Fibroblast of the aortic adventitia (primary cell): ENCODE measurements at places on chromosomes 6 and 20. TPM values are rescaled to one million over a fixed set of nuclear protein-coding genes. Genes with fewer than 3 reads are reported as not detected.

GRCh38 chr20:4694076-4694475 lies 27.6 kb upstream of the PRND start:
- no peak for DNase-seq

DNA sequence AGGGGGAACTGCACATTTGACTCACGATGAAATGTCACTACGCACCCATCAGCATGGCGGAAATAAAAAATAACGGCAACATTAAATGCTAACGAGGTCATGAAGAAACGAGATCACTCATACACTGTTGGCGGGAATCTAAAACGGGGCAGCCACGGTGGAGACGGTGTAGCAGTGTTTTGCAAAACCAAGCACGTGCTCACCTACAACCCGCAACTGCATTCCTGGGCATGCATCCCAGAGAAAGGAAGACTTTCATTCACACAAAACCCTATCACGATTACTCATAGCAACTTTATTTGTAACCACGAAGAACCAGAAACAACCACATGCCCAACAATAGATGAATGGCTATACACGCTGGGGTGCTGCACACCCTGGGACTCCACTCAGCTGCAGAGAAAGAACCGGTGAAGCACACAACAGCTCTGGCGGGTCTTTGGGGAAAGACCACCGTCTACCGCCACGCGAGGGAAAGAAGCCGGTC lies 77.0 kb downstream of the YTHDF1 start:
- DNase-seq = peak; percentile 2

GRCh38 chr20:56840716-56841261 lies 211.7 kb downstream of the TFAP2C start:
- no peak for DNase-seq

DNA sequence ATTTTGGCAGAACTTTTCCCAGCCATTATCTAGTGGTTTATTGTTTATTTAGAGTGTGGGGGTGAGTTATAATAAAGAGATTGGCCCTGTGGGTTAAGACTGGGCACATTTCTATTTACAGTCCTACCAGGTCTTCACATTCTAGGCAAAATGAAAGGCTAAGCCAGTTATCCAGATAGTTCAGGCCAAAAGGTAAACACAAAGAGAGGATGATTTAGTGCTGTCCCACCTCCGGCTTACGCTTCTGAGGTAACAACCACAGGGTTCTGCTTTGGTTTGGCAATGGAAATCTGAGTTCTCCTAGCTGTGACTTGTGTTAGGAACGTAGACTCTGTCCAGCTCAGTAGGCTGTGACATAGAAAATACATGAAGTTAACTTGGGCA lies 50.3 kb upstream of the PTPRK start:
- no peak for DNase-seq

DSTN gene
- total RNA-seq = 348 and 555 TPM in 2 replicates

- peak; percentile 12 for DNase-seq
Observed at GRCh38 chr6:53770780-53771249, 24.0 kb upstream of the LRRC1 start.

GPSM3 gene
- 0.90 TPM in 1 of 2 replicates, not detected in the other for total RNA-seq

DNA sequence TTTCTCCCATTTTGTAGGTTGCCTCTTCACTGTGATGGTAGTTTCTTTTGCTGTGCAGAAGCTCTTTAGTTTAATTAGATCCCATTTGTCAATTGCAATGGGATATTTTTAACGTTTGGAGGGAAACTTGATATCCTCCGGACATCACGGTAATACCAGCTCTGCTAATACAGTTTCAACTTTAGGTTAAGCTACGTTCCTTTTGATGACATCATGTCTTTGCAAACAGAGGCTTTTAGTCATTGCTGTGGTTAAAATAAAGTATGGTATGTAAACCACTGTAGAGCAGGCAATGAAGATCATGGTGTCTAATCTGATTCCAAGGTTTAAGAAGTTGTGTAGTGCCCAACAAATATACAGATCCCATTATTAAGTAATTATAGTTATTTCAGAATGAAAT lies 168.0 kb upstream of the CHD6 start:
- no peak for DNase-seq

DNA sequence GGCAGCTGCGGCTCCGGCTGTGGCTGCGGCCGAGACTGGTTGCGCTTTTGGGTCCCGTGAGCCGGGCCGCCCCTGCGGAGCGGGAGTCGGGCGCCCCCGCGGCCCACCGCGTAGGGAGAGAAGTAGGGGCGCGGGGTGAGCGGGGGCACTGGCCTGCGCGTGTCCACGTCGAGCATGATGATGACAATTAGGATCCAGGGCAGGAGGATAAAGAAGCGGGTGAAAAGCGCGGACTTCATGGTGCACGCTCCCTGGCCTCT lies 739 bp downstream of the B3GAT2 start:
- DNase-seq = no peak

GRCh38 chr6:132651062-132651461 lies 7.9 kb downstream of the TAAR1 start:
- DNase-seq = no peak

- DNase-seq = no peak
Observed at GRCh38 chr6:111122458-111123286, 35.4 kb downstream of the SLC16A10 start.

DNA sequence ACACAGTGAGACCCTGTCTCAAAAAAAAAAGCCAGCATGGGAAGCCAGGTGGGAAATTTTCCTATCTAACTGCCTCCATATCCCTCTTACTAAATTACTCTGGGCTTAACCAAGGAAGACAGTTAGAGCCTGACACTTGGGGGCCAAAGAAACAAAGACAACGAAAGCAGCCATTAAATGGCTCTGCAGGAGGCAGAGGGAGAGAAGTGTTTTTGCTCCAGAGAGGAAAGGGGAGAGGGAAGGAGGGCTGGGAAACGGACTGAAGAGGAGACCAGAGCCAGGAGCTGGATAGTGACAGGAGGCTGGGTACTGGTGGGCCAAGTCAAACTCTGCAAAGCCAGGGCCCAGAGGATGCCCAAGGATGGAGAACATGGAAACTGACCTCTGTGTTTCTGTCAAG lies 10.7 kb upstream of the TGIF2 start:
- DNase-seq = no peak

GRCh38 chr20:47102629-47103028 lies 208.0 kb downstream of the EYA2 start:
- DNase-seq = peak; percentile 13

DNA sequence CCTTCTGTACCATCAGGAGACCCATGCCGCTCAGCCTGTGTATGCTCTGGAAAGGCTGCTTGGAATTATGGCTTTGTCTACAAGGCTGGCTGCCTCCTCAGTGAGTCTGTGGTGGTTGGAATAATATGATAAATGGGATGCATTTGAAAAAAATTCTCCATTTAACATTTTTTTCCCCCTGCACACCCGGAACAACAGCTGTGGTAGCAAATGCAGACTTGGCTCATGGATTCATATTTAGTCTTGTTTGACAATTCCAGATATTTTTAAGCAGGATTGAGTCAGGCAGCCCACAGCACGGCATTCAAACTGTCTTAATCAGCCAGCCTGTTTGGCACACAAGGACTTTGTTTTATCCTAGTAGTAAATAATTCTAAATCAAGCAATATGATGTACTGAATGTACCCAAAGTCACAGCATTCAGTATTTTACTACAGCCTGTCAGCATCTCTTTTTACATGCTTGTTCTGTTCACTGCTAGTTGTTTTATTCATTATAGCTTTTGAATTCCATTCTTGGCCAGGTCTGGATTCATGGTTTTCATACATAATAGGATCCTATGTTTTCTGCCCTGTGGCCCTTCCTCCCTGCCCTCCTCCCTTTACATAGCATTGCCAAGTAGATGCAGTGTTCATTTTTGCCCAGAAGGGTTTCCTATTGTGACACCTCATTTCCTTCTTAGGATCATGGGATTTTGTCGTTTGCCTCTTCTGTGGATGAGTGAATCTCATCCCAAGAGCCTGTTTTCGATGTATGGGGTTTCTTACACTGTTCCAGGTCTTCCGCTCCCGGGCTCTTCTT lies 68.1 kb downstream of the LRRC1 start:
- peak; percentile 72 for DNase-seq

DNA sequence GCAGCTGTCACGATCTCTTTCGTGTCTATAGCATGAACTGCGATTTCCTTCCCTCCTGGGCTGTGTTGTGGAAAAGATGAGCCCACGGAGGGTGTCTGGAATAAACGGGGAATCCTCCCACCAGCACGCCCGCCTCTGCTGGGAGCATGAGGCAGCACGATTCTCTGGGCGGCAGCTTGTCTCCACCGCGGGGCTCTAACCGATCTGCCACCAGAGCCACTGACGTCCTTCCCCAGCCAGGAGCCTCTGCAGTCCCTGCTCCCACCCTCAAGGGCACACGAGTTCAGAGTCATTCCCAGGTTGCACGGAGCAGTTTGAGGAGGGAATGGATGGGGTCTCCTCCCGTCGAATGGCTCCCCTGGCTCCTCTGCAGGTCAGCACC lies 197.6 kb downstream of the DLL1 start:
- no peak for DNase-seq

CST7 gene
- not detected in 2 replicates for total RNA-seq

DNA sequence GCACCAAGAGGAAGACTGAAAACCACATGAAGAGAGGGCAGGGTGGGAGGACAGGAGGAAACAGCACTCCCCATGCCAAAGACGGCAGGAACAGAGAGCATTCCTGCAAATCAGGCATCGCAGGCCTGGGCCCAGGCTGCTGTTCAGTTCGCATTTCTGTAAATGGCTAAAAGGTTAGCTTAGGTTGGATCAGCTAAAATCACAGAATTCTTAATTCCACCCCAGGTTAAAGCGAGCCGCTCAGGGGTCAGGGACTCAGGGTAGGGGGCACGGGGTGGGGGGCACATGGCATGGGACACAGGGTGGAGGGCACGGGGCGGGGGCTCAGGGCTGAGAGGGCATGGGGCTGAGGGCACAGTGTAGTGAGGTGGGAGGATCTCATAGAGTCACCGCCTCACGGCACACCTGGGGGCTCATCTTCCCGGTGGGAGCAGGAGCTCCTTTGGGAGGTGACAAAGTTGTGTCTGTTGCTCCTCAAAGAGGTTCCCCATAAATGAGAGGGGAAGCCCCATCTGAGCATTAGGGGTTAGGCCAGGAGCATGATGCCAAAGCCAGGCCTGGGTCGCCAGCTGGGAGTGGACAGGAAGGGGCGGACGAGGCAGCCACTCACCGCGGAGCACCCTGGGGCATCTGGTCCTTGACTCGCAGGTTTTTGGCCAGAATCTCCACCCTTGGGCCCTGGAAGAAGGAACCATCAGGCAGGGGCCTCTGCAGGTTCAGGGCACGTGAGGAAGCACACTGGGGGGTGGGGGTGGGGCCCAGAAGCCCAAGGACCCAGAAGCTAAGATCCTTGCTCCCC lies 200.7 kb downstream of the PREX1 start:
- DNase-seq = no peak

DNA sequence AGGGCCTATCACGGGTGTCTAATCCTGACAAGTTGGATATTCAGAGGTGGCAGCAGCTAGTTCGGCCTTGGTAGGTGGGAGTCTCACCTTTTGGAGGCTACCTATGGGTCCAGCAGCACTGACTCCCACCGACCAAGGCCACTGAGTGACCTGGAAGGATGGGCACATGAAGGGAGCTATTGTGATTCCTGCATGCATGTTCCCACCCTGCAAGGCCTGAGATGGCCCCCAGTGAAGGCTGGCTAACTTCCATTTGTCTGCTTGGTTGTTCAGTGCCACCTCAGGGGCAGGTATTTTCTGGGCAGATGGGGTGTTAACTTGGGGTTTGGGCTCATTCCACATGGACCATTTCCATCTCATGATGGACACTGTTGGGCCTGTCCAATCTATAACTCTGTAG lies 18.4 kb upstream of the MICA start:
- no peak for DNase-seq

GRCh38 chr20:45037050-45037449 lies 63.9 kb downstream of the KCNS1 start:
- peak; percentile 68 for DNase-seq

PRDM1 gene
- total RNA-seq = 1.4 and 2.8 TPM in 2 replicates

ECT2L gene
- total RNA-seq = under 0.01 and 3.3 TPM in 2 replicates

- DNase-seq = no peak
Observed at GRCh38 chr6:163761481-163761880, 347.0 kb downstream of the QKI start.

GRCh38 chr6:165721356-165721755 lies 58.3 kb upstream of the PDE10A start:
- peak; percentile 35 for DNase-seq

MAS1 gene
- total RNA-seq = under 0.01 and 0.08 TPM in 2 replicates

LAMA4 gene
- total RNA-seq = 306 and 904 TPM in 2 replicates

- no peak for DNase-seq
Observed at GRCh38 chr6:167136376-167136775, 13.5 kb downstream of the CCR6 start.

GRCh38 chr6:159125014-159125609 lies 44.1 kb upstream of the FNDC1 start:
- DNase-seq = no peak

DNA sequence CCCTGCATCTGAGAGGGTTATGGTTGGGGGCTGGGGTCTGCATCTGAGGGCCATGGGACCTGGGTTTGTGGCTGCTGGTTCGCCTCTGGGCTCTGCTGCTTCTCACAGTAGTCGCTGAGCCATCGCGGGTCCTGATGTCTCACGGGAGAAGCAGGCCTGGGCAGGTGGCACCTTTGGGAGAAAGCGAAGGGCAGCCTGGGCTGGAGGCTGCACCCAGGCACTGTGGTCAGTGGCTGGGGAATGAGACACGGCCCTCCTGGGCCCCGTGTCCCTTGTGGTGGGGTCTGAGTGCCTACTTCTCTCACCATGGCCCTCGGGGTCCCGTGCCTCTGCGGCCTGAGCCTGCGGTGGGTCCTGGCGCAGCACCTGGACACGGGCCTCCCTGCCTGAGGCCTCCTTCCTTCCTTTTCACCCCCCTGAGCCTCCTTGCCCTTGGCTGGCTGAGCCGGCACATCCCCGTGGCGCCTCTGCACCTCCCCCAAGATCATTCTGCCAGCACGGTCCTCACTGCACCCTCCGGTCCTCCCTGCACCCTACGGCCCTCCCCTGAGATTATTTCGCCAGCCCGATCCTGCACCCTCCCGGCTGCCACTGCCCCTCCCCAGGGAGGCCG lies 206.0 kb downstream of the ERMARD start:
- DNase-seq = no peak

NECAB3 gene
- total RNA-seq = 17.6 and 23.6 TPM in 2 replicates

DNA sequence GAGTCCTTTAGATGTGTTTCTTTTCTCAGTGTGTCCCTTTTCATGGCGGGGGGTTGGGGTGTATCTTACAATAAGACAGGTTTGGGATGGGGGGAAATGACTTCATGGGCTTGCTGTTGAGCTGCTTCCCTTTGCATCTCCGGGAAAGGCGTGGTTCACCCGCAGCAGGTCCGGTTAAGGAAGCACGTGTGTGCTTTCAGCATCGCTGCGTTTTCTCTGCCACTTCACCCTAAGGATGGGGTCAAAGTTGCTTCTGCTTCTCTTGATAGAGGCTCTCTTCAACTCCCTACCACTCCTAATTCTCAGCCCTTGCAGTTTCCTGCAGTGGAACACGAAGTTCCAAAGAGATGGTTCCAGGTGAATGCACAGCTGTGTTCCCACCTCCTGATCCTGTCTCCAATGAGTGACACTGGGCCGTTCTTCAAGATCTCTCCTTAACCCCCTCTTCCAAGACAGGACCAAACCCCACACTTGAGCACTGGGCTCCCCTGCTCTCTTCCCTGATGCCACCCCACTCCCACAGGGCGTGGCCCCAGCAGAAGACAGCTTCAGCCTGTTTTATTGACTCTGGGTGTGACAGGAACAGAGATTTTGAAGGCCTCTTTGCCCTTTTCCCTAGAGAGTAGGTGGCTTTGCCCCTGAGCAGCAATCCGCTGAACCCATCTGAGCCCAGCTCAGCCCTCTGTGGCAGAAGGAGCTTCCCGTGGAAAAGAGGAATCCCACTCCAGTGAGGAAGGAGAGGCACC lies 85.2 kb downstream of the PLEKHG1 start:
- DNase-seq = no peak
